Stimulated activated CD4-positive, alpha-beta T cell treated with anti-CD3 and anti-CD28 coated beads, Interleukin-1b, Interleukin-23, amount 100 ng/mL, for 1 hour (primary cell): ENCODE measurements at places on chromosomes 6 and 20.

DNA sequence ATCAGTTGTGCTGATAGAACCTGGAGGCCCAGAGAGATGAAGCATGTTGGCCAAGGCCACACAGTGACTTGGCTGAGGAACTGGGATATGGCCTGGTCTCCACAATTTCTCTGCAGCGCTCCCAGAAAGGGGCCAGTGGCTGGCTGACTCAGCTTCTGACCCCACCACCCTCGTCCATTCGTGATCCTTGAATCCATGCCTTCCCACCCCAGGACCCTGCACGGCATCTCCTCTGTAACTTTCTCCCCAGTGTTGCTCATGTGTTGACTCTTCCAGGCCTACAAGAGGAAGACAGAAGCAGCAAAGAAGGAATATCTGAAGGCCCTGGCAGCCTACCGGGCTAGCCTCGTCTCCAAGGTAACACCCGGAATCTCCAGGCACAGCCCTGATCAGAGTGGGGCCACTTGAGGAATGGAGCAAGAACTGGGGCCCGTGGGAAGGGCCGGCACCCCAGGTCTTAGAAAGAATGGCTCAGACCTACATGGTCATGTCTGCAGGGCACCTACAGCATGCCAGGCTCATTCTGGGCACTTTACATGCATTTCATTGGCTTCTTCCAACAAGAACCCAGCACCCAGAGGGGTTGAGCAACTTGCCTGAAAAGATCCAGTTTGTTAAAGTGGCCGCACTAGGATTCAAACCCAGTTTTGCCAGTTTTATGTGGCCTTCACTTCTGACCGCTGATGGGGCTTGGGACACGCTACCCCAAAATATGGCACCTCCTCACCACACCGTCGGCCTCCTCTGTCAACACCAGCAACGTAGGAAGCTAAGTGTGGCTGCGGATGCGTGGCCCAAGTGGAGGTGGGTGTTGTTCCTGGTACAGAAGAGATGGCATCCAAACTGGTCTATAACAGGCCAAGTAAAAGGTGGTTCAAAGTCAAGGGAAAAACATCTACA, 122.2 kb downstream of the JPH2 start:
- DNase-seq: no peak

DNA sequence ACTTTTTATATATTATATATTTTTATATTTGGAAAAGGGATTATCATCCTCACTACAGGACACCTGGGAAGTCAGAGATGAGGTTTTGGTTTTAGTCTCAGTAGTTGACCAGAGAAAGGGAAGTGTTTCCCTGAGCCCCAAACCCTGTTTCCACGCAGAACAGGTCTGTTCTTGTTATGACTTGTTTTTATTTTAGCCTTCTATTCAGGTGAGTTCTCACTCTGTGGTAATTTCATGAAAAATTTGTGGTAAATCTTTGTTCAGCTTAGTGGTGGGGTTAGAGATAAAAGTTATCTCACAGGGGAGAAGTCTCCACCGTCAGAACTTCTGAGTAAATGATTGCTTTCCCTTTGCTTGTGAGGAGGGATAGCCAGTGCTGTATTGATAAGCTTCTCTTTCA, 224.9 kb downstream of the FARS2 start:
- no peak for DNase-seq

- DNase-seq: no peak
These were observed 148.1 kb downstream of the CEBPB start for GRCh38 chr20:50338479-50339391.

DNA sequence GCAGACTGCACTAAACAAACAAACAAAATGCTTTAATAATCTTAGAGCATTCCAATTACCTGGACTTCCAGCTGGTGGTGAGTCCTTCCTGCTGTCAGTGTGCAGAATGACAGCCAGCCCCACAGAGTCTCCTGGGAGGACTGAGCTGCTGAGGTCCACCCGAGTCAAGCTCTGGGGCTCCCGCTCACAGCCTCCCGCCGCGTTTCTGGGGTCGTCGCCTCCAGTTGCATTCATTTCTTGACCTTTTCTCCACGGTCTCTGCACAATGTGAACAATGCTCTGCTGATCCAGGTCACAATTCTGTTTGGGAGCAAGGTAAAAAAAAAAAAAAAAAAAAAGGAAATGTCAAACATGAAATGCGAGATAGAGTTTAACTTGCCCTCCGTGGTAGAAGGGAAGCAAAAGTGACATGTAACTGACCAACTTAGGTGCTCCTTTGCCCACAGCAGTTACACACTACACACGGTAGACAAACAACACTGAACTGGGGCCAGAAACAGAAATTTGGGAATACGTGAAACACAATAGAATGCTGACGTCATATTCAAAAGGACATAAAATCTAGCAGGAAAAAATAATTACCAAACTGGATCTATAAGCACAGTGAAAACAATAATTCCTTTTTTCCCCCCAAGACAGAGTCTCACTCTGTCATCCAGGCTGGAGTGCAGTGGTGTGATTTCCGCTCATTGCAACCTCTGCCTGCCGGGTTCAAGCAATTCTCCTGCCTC, 464.9 kb downstream of the PRKN start:
- DNase-seq: no peak

GRCh38 chr6:41846666-41847237, 48.4 kb downstream of the USP49 start:
- DNase-seq: peak; percentile 33

DNA sequence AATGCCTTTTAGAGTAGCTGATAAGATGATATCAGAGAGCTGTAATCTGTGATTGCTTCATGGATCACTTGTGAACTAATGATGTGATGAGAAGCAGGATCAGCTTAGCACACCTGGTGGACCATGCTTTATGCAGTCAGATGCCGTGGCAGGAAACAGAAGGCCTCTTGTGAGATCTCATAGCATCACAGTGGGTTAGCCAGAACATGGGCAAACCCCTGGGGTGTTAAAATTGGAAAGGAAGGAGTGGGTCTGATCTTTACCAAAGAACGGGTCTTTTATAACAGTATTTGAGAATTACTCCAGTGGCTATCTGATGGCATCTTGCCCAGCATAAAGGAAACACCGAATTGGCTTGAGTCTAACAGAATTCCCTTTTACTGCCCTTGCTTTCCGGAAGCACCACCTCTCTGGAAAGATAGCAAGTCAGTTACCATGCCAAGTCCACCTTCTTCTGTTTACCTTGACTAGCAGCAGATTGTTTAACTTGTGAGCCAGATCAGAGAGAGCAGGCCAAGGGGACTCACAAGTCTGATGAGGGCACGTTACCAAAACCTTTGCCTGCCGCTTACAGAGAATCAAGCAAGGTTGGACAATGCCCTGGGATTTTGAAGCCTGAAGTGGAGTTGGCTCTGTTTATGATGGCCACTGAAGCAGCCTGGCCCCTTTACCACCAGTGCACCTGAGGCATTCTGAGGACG, 20.9 kb upstream of the SRF start:
- DNase-seq: no peak

GRCh38 chr6:162525181-162525580, 202.4 kb downstream of the PRKN start:
- no peak for DNase-seq
